ENCODE measurements at places on chromosomes 5 and 9.
A peak's percentile ranks its signal among the peaks of the same experiment; 100 is the strongest.

GRCh38 chr9:36484124-36484523 is 84.1 kb upstream of the RNF38 start:
- no peak for DNase-seq

DNA sequence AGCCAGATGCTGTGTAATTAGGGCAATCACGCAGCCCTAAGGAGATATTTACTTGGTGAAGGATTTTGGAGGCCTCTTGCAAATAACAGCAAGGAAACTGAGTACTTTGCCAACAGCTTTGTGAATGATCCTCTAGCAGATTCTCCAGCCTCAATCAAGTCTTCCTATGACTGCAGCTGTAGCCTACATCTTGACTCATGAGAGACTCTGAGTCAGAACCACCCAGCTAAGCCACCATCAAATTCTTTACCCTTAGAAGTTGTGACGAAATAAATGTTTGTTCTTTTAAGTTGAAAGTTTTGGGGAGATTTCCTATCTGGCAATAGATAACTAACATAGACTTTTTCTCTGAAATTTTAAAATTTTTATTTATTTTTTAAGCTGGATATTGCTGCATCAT is 237.6 kb upstream of the CCNH start:
- DNase-seq: no peak

DNA sequence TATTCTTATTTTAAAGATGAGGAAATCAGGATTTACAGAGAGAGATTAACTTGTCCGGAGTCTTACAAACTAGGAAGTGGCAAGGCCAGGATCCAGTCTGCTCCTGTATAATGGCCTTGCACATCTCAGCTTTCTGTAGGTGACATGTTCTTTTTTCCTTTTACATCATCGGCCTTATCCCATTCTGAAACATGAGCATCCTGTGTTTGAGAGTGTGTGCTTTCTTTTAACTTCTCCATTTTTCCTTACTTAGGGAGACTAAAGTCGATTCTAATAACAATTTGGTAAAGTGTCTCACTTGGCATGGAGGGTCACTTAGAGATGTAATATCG is 214.6 kb downstream of the CD180 start:
- no peak for DNase-seq

- peak; percentile 59 for DNase-seq
Observed at GRCh38 chr5:107466233-107466769, 204.4 kb downstream of the EFNA5 start.

GRCh38 chr5:67983251-67984110 is 232.1 kb upstream of the PIK3R1 start:
- peak; percentile 59 for DNase-seq

GRCh38 chr5:544675-545355 is 20.6 kb upstream of the SLC9A3 start:
- no peak for DNase-seq

GRCh38 chr5:41109186-41109585 is 38.0 kb upstream of the MROH2B start:
- no peak for DNase-seq

DNA sequence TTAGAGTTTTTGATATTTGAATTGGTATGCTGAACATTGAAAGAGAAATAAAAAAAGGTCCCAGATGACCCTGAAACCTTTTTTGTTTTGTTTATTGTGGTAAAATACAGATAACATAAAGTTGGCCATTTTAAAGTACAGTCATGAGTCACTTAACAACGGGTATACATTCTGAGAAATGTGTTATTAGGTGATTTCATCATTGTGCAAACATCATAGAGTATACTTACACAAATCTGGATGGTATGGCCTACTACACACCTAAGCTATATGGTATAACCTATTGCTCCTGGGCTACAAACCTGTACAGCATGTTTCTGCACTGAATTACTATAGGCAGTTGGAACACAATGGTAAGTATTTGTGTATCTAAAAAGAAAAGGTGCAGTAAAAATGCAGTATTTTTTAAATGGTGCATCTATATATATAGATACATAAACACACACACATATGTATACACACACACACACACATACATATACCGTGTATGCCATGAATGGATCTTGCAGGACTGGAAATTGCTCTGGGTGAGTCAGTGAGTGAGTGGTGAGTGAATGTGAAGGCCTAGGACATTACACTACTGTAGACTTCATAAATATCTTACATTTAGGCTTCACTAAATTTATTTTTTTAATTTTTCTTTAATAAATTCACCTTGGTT is 31.0 kb downstream of the TTC1 start:
- no peak for DNase-seq

DNA sequence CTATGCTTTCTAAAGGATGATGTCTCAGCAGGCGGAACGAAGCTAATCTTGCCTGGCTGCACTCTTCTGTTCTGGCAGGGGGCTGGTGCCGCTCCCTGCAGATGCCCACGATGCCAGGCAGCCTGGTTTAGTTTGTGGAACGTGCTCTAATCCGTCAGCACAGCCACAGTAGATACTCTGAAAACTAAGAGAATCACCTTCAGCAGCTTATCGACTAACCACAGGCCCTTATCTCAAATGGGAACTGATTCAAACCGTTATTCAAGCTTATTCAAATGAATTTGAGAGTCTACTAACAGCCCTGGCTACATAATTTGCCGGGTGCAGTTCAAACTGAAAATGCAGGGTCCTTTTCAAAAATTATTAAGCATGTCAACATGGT is 246.6 kb upstream of the ANKRD55 start:
- no peak for DNase-seq

GRCh38 chr5:61622156-61622555 is 290.1 kb downstream of the ZSWIM6 start:
- DNase-seq: no peak

DNA sequence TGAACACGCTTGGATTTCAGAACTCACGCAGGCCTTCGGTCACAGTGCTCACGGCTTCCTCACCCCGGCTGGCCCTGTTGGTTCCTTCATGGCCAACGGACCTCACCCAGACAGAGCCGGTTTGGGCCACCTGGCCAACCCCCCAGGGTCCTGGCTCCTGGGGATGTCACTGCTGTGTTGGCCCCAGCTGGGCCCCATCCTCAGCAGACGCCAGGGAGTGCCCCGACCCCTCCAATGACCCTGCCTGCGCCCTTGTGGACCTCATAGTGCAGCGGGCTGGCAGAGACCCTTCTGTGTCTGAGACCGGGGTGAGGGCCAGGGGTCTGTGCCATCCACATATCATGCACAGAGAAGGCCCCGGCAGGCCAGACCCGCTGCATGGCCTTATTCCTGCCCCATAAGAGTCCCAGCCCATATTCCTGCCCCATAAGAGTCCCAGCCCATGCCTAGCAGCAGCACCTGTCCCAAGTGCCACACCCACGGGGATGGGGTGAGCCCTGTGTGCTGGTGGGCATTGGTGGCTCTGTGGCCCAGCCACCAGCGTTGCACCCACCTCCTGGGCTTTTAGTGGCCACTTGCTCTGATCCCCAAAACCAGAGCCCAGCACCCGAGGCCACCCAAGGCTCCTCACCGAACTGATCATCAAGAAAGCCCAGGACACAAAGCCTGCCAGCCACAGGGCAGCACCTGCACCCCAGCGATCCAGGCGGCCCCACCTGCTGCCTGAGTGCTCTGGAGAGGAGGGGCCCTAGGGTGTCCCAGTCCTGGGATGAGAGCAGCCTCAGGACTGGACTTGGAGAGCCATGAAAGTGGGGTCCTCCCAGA is 1.3 kb upstream of the LPCAT1 start:
- DNase-seq: no peak

DNA sequence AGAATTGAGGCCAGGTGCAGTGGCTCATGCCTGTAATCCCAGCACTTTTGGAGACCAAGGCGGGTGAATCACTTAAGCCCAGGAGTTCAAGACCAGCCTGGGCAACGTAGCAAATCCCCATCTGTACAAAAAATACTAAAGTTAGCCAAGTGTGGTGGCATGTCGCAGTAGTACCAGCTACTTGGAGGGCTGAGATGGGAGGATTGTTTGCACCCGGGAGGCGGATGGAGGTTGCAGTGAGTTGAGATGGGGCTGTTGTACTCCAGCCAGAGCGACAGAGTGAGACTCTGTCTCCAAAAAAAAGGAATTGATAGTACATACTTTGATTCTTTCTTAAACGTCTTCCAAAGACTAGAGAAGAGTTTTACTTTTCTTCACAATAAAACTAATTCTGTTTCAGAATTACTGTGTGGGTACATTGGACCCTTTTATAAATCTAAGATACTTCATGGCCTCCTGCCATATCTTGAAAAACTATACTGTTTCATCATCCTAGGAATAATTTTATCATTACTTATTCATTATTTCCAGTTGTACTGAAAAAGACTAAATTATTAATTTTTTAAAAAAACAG is 132.0 kb upstream of the GRHPR start:
- DNase-seq: no peak

GRCh38 chr5:154146409-154146808 is 44.1 kb upstream of the GALNT10 start:
- DNase-seq: no peak

- no peak for DNase-seq
Observed at GRCh38 chr5:64612344-64612961, 77.8 kb upstream of the SHISAL2B start.

- no peak for DNase-seq
Observed at GRCh38 chr9:90948156-90948555, 146.5 kb downstream of the SYK start.

- no peak for DNase-seq
Observed at GRCh38 chr5:123088031-123088805, 823 bp upstream of the PRDM6 start.

GRCh38 chr9:84140535-84141101 is 160.0 kb downstream of the RMI1 start:
- DNase-seq: no peak

DNA sequence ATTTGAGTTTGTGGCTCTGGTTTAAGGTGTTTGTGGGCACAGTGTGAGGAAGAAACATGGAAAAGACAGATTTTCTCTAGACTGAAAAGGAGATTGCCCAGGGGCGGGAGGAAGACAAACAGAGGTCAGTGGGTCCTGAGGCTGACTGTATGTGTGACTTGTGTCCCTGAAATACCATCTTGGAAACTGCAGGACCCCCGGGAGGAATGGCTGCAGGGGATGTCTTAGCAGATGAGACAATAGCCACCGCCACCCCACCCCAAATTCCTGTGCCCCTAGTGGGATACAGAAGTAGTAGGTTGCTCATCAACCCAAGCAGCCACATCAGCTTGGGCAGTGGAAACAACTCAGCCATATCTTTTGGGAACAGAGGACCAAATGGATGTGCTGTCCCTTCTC is 1.7 kb upstream of the PSAT1 start:
- no peak for DNase-seq

GRCh38 chr5:71873191-71873591 is 154.1 kb downstream of the CARTPT start:
- no peak for DNase-seq

DNA sequence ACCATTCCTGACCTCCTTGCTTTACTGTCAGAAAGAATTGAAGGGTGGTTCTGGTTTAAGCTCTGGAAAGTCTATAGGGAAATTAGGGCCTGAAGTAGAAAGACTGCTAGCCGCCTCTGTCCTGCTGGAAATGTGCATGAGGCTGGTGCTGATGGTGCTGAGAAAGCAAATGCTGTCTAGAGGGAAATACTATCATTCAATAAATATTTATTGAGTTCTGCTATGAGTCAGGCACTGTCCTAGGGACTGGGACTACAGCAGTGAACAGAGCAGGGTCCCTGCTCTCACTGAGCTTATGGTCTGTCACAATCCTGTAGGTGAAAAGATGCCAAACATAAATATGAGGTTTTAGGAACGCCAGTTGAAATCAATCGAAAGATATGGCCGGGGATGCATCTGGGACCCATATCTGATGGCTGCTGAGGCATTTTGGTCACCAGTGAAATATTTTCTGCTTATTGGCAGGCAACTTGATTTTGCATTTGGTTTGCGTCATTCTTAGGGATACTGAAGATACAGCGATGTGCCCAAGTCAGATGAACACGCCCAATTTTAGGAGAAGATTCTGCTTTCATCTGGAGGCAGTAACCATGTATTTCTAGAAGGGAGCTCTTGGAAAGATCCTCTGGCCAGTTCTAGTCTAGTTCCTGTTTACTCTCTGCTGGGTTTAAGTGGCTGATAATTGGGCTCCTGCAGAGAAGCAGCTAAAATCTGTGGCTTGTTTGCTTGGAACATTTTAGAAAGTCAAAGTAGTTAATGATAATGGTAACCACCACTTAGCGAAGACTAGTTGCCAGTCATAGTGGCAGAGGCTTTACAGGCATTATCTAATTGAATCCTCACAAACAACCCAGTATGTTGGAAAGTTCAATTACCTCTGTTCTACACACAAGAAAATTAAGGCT is 73.3 kb downstream of the INSYN2B start:
- no peak for DNase-seq

- no peak for DNase-seq
Observed at GRCh38 chr5:72363166-72363802, 43.1 kb downstream of the PTCD2 start.

DNA sequence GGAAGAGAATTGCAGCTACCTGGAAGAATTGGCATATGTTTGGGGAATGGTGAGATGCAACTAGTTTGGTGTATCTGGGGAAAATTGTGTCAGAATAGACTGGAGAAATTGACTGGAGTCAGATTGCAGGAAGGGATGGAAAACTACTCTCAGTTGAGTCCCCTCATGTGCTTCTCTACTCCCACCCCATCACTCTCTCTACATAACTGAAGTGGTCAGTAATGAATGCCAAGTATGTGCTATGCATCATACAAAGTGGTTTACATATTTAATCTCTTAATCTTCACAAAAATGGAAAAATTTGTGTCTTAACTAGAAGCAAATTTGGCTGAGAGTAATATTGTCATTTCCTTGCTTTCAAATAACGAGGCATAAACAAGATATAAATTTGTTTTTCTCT is 146.4 kb upstream of the TNC start:
- DNase-seq: no peak

DNA sequence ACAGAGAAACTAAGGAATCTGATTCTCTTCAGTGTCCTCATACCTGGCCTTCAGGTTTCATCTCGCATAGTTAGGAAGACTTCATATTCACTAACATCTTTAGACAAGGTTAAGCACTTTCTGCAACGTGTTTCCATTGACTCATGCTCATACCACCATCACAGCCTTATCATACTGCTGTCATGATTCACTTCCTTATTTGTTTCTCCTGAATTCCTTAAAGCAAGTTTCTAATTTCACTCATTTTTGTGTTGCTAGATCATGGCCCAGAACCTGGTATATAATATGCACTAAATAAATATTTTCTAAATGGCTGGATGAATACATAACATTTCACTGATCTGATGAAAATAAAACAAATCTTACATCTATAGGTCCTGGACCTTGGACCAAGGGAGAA is 472.9 kb downstream of the PRELID2 start:
- DNase-seq: peak; percentile 70

DNA sequence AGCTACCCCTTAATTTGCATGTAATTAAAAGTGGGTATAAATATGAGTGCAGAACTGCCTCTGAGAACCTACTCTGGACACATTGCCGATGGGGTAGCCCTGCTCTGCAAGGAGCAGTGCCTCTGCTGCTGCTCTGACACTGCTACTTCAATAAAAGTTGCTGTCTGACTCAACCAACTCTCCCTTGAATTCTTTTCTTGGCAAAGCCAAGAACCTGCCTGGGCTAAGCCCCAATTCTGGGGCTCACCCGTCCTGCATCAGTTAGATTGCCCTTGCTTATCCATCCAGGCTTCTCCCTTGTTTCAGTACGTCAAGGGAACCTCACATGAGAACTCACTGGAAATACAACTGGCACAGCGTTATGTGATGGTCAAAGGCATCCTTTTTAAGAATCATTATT is 44.1 kb downstream of the FBXL7 start:
- DNase-seq: no peak

Measured in AG04449 (cell line).